Spinal cord (tissue), 10 donors: ENCODE measurements at places on chromosomes 2 and 18. TPM values are rescaled to one million over a fixed set of nuclear protein-coding genes. Genes with fewer than 3 reads are reported as not detected.

TCF23 gene
- total RNA-seq = 0.06 TPM

WDFY1 gene
- total RNA-seq = 87.3 TPM

TBR1 gene
- 0.10 TPM for total RNA-seq

HDAC4 gene
- total RNA-seq = 25.6 TPM

TLX2 gene
- 0.69 TPM for total RNA-seq

GRCh38 chr18:11215216-11215615, 65.8 kb upstream of the PIEZO2 start:
- H3K27ac ChIP-seq = no peak overlapping the region
- no peak for DNase-seq
- H3K4me3 ChIP-seq = no peak overlapping the region

GRCh38 chr2:200810998-200811332, 745 bp upstream of the BZW1 start:
- no peaks in the 10 kb centered on the region for H3K36me3 ChIP-seq
- peak overlapping the region; percentile 81 for H3K4me3 ChIP-seq
- peaks cover 6% of the 10 kb centered on the region for H3K4me1 ChIP-seq
- no peak for DNase-seq
- no peaks in the 10 kb centered on the region for H3K27me3 ChIP-seq

DNA sequence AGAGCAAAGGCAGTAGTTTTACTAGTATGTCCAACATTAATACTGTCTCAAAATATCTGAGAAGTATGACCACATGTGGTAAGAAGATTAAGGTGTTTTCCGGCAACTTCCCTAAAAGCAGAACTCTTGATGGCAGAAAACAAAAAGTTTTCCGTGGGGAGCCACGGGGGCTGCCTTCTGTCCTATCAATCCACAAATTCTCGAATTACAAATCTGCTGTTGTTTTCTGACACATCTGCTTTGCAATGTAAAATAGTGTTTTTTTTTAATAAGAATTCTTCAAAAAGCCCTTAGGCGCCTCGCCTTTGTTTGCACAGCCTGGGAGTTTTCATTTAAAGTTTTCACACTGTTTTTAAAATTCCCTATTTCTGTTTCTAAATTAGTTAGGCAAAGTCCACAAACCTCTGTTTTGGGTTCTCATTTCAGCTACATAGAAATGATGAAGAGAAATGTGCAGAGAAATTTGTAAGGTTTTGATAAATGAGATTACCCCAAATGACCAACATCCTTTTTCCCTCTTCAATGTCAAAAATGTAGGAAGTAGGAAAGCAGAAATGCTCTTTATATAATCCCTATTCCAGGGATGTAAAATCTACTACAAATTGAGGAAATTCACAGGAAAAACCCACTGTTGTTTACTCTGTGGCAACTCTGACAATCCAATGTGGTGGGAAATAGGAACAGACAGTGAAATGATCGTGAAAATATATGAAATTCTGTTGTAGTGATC, 385.8 kb downstream of the ZEB2 start:
- H3K27me3 ChIP-seq = no peaks in the 10 kb centered on the region
- no peak for DNase-seq
- H3K4me3 ChIP-seq = no peak overlapping the region
- H3K27ac ChIP-seq = no peak overlapping the region

DNA sequence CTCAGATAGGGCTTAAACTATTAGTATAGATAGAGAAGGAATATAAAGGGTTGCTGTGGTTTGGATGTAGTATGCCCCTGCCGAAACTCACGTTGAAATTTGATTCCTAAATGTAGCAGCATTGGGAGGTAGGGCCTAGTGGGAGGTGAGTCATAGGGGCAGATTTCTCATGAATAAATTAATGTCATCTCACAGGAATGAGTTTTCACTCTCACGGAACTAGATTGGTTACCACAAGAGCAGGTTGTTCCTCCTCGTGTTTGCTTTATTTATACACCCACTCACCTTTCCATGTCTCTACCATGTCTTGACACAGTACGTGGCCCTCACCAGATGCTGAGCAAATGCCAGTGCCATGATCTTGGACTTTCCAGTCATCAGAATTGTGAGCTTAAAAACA, 218.2 kb downstream of the RBM43 start:
- H3K36me3 ChIP-seq = no peaks in the 10 kb centered on the region
- no peak for DNase-seq
- no peaks in the 10 kb centered on the region for H3K4me1 ChIP-seq
- no peaks in the 10 kb centered on the region for H3K27me3 ChIP-seq
- no peak overlapping the region for H3K4me3 ChIP-seq
- no peak overlapping the region for H3K27ac ChIP-seq

- H3K4me3 ChIP-seq = no peak overlapping the region
- no peak for DNase-seq
- no peaks in the 10 kb centered on the region for H3K4me1 ChIP-seq
- H3K27ac ChIP-seq = no peak overlapping the region
- no peaks in the 10 kb centered on the region for H3K36me3 ChIP-seq
- no peaks in the 10 kb centered on the region for H3K27me3 ChIP-seq
Observed at GRCh38 chr2:144971786-144972335, 451.9 kb upstream of the ZEB2 start.

GRCh38 chr2:195590861-195591205, 66.2 kb upstream of the SLC39A10 start:
- H3K4me3 ChIP-seq = no peak overlapping the region
- peaks cover 5% of the 10 kb centered on the region for H3K4me1 ChIP-seq

DNA sequence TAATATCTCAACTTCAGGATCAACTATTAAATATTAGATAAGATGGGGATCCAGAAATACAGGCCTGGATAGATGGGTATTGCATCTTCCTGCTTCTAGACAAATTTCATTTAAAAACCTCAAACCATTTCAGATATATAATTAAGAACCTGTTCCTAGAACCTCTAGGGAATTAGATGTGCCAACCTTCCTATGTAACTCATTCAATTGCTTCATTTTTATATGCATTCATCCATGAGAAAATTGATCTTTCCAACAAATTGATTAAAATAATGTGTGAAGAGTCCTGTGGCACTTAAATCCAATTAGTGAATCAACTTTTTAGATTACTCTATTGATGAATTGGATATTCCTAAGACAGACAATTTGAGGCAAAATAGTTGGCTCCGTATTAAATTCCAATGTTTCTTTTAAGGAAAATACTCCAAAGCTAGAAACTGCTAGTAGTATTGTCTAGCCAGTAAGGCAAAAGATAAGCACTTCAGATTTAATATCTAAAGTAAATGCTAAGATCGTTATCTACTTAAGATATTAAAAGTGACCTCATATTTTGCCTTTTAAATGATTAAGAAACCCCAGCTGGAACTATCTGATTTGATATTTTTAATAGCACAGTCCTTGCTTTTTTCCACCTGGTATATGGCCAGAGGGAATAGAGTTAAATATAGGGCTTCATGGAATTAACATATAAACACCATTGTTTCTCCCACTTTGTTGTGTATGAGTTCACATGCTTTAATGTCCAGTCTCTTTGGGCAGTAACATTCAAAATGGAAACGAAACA, 35.8 kb downstream of the DARS1 start:
- no peak for DNase-seq
- H3K36me3 ChIP-seq = no peaks in the 10 kb centered on the region
- no peak overlapping the region for H3K27ac ChIP-seq
- H3K4me1 ChIP-seq = no peaks in the 10 kb centered on the region
- no peaks in the 10 kb centered on the region for H3K27me3 ChIP-seq

- H3K27me3 ChIP-seq = no peaks in the 10 kb centered on the region
- H3K36me3 ChIP-seq = no peaks in the 10 kb centered on the region
- H3K4me1 ChIP-seq = no peaks in the 10 kb centered on the region
- no peak overlapping the region for H3K27ac ChIP-seq
Observed at GRCh38 chr2:134225841-134226240, 28.0 kb upstream of the MGAT5 start.

GRCh38 chr2:196088203-196088602, 19.6 kb upstream of the DNAH7 start:
- no peak for DNase-seq

GRCh38 chr2:169860149-169860548, 32.9 kb downstream of the UBR3 start:
- H3K4me1 ChIP-seq = no peaks in the 10 kb centered on the region
- H3K27ac ChIP-seq = no peak overlapping the region
- no peak for DNase-seq
- no peak overlapping the region for H3K4me3 ChIP-seq
- no peaks in the 10 kb centered on the region for H3K36me3 ChIP-seq

- DNase-seq = no peak
- H3K36me3 ChIP-seq = peaks cover 5% of the 10 kb centered on the region
- peak overlapping the region; percentile 15 for H3K27ac ChIP-seq
- H3K4me3 ChIP-seq = no peak overlapping the region
Observed at GRCh38 chr18:77042583-77042982, 90.0 kb downstream of the MBP start.

DNA sequence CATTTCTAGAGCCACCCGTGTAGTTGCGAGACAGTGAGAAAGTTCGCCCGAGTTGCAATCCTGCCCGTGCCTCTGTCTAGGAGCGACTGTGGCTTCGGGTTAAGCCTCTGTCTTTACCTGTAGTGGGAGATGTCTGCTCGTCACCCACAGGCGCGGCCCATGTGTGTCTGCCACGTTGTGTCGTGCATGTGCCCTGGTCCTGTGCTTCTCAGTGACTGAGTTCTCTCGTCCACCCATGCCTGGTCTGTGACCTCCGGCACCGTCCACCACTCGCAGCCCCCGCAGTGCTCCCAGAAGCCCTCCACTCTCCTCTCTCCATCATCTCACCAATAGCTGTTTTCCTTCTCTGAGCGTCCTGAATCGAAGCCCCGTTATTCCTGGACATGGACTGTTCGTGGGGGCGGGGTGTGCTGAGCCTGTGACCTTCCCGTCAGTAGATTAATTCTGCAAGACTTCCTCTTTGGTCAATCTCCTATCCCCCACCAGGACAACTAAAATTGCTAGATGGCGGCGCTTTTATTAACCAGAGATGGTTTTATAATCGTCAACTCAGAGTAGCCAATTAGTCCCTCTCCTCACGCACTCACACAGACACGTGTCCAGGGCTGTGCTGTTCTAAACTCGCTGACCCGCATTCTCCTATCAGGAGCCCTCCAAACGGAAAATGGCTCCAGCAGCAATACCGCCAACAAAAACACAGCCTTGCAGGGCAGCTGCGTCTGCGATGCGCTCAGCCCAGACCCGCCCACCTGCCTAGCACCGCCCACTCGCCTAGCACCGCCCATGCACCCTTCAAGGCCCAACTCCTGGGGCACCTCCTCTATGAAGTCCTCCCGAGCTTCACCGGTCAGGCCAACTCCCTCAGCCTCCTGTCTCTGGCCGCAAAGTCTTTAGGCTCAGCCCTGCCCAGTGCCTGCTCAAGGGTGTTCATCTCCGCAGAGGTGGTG, 119.4 kb downstream of the TWIST2 start:
- no peaks in the 10 kb centered on the region for H3K36me3 ChIP-seq
- H3K27ac ChIP-seq = no peak overlapping the region
- no peaks in the 10 kb centered on the region for H3K27me3 ChIP-seq

GRCh38 chr2:121375621-121376159, 90.7 kb upstream of the TFCP2L1 start:
- no peak overlapping the region for H3K27ac ChIP-seq
- H3K4me3 ChIP-seq = no peak overlapping the region
- H3K4me1 ChIP-seq = no peaks in the 10 kb centered on the region
- no peak for DNase-seq

DNA sequence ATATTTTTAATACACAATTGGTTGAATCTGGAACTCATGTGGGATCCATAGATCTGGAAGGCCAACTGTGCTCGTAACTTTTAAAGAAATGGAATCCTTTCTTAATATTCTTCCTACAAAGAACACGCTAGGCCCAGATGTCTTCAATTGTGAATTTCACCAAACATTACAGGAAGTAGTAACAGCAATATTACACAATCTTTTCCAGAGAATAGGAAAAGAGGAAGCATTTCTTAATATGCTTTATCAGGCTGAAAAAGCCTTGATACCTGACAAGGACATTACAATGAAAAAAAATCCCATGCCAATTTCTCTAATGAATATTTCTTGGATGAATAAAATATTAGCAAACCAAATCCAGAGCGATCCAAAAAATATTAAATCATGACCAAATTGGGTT, 80.3 kb upstream of the HAAO start:
- no peak for DNase-seq
- H3K27me3 ChIP-seq = no peaks in the 10 kb centered on the region
- no peak overlapping the region for H3K4me3 ChIP-seq
- no peaks in the 10 kb centered on the region for H3K36me3 ChIP-seq
- H3K4me1 ChIP-seq = peaks cover 13% of the 10 kb centered on the region
- no peak overlapping the region for H3K27ac ChIP-seq

DNA sequence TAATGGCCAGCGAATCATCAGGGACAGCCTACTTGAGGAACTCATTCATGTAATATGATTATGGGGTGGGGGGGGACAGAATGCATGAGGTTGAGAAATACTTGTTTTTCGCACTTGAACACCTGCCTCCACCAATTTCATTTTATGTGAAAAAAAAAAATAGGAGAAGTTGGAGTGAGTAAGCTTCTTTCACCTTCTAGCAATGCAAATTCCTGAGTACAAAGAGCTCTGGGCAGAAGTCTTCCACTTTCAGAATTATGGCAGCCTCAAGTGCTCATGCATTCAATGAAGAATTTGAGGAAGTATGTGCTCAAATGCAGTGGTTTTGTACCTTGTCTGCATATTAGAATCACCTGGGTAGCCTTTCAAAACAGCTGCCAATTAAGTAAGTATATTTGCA, 40.1 kb upstream of the GPD2 start:
- H3K27me3 ChIP-seq = no peaks in the 10 kb centered on the region
- H3K36me3 ChIP-seq = no peaks in the 10 kb centered on the region
- no peak for DNase-seq

GRCh38 chr18:10032331-10033015, 118.7 kb downstream of the VAPA start:
- H3K4me1 ChIP-seq = peaks cover 23% of the 10 kb centered on the region
- no peaks in the 10 kb centered on the region for H3K36me3 ChIP-seq
- no peaks in the 10 kb centered on the region for H3K27me3 ChIP-seq
- peak overlapping the region; percentile 4 for H3K27ac ChIP-seq
- H3K4me3 ChIP-seq = peak overlapping the region; percentile 24
- DNase-seq = no peak

GRCh38 chr18:24548583-24548982, 88.1 kb downstream of the HRH4 start:
- no peaks in the 10 kb centered on the region for H3K27me3 ChIP-seq
- H3K36me3 ChIP-seq = no peaks in the 10 kb centered on the region
- H3K4me1 ChIP-seq = no peaks in the 10 kb centered on the region
- H3K27ac ChIP-seq = no peak overlapping the region
- no peak overlapping the region for H3K4me3 ChIP-seq
- DNase-seq = no peak

DNA sequence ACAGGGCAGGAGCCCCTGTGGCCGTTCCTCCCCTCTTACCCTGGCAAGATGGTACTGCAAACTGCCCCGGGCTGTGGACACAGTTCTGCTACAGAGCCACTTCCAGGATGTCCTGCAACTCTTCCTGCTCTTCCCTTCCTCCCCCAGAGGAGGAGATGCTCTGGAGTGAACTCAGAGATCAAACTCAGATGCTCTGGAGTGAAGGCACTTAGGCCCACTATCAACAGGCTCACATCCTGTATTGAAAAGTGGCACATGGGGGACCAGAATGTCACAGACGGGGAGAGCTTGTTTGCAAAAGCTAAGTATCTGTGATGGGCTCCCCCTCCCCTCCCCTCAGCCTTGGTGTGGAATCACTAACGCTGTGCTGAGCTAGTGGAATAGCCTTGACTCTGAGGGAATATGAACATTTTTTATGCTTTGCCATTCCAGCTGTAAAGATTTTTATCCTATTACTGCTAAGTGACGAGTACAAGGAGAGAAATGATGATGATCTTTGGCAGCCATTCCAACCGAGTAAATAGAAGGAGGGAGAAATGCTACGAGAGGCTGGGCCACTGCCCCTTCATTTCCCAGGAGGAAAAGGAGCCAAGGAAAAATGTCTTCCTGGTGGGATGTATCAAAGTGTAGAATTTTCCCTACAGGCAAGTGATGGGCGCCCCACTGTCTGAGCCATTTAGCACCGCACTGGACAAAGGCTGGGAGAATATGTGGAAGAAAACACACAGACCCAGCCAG, 152.6 kb downstream of the GALNT14 start:
- H3K4me3 ChIP-seq = no peak overlapping the region
- peaks cover 5% of the 10 kb centered on the region for H3K4me1 ChIP-seq
- DNase-seq = no peak
- no peaks in the 10 kb centered on the region for H3K36me3 ChIP-seq
- no peaks in the 10 kb centered on the region for H3K27me3 ChIP-seq
